Stimulated activated CD4-positive, alpha-beta T cell treated with anti-CD3 and anti-CD28 coated beads, Interleukin-1b, Interleukin-23, amount 100 ng/mL, for 1 hour (primary cell): ENCODE measurements at places on chromosomes 3 and 15.

GRCh38 chr15:35323141-35323540, 222.8 kb downstream of the DPH6 start:
- no peak for DNase-seq

DNA sequence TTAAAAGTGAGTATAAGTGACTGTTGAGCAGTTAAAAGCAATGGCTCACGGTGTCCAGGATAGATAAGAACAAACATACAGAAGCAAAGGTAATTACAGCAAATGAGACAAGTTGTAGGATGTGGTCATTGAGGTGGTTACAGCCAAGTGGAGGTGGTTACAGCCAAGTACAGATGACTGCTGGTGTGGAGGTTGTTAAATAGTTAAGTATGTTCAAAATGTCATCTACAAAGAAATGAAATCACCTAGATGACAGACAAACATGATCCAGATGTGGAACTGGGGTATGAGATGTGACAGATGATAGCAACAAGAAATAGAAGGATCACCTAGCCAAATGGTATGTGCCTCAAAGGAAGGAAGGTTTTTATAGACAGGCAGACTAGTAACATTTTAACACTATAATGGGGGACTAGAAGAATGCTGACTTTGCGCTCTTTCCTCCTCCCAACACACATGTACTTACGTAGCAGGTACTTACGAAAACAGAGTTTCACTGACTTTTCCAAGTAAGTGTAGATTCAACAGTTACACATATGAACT, 6.8 kb upstream of the ANKRD28 start:
- DNase-seq: no peak

DNA sequence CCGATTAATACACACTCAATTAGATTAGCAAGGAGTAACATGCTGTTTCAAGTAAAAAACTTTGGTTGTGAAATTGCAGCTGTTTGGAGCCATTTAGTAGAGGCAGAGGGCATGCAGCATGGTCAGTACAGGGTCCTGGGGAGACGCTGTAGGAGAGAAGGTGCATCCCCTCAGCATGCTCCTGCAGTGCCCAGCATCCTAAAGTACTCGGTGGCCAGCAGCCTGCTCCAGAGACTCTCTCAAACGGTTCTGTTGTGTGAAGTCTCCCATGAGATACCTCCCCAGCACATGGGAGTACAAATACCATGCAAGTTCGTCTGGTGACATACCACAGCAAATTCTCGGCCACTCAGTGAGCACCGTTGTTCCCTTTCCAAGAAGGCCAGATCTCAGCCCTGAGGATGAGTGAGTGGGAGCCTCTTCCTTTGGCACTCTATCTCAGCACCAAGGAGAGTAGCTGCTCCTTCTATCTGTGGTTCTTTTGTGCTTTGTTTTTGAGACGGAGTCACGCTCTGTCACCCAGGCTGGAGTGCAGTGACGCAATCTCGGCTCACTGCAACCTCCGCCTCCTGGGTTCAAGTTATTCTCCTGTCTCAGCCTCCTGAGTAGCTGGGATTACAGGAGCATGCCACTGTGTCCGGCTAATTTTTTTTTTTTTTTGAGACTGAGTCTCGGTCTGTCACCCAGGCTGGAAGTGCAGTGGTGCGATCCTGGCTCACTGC, 72.7 kb downstream of the TJP1 start:
- DNase-seq: no peak

DNA sequence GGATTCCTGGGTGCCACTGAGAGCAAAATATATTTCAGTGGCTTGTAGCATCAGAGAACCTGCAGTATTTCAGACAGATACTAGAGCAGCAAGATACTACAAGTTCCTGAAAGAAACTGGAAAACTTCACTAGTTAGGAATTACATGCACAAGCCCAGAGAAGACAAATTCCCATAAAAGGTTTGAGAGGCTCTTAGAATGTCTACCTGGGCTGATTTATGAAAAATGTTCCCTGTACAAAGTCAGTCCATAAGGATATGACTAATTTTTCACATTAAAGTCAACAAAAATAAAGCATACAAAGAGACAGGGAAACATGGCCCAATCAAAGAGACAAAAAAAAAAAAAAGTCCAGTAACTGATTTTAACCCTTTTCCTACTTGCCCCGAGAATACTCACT, 302.6 kb downstream of the POLQ start:
- no peak for DNase-seq

GRCh38 chr3:151499168-151499567, 38.3 kb upstream of the IGSF10 start:
- DNase-seq: no peak

- DNase-seq: no peak
Observed at GRCh38 chr3:29642393-29643033, 361.6 kb downstream of the RBMS3 start.

- DNase-seq: no peak
Observed at GRCh38 chr15:67945951-67946700, 106.3 kb upstream of the RNU6-1 start.

GRCh38 chr3:177978946-177979345, 557.3 kb upstream of the KCNMB2 start:
- no peak for DNase-seq

DNA sequence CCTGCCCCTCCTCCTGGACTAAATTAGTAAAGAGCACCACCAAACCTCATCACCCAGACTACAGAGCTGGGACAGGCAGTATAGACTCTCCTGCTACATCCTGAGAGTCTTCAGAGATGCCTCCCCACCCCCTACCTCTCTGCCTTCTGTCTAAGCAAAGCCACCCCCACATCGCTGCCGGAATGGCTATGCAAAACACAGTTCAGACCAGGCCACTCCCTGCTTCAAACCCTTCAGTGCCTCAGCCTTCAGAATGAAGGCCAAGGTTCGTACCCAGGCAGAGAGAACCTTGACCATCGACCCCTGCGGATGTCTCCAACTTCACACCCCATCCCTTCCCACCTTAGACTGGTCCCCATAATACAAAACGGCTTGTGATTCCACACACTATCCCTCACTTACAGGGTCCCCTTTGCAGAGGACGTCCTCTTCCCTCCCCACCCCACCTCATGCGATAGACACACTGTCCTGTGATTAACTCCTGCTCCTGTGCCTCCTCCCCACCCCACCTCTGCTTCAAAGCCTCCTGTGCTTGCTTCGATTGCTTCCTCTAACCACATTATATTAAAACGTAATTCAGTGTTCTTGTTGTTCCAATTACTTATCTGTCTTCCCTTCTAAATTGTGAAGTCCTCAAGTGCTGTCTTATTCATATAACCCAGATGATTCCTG, 175.3 kb downstream of the UACA start:
- no peak for DNase-seq

- no peak for DNase-seq
Observed at GRCh38 chr15:34304613-34305012, 33.0 kb downstream of the SLC12A6 start.

DNA sequence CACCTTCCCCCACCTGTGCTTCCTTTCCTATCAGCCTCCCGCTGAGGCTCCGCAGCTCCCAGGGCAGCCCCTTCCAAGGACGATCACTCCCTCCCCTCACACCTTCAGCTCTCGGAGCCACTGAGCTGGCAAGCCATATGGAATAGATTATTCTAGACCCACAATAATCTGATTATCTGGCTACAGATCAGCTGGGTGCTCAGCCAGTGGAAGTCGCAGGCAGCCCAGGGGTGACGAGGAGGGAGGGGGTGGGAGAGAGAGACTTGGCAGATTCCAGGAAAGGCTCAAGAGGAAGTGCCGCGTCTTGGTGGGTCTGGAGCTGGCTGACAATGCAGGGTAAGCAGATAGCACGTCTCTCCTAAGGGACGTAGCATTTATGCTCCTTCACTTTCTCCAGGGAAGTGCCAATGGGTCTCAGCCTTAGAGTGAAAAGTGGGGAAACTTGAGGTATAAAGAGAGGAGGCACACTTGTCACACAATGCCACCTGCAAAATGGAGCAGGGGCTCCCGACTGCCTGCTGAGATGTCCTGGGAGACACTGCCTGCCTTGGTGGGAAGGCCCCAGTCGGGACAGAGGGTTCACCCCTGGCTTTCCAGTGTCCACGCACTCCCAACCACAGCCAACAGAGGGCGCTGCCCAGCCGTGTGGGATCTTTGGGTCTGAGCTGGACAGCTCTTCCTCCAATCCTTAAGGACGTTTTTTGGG, 9.4 kb upstream of the MESP1 start:
- no peak for DNase-seq

GRCh38 chr3:95227092-95227491, 1164.2 kb downstream of the NSUN3 start:
- no peak for DNase-seq

GRCh38 chr3:111676211-111677006, 81.3 kb upstream of the ZBED2 start:
- no peak for DNase-seq

DNA sequence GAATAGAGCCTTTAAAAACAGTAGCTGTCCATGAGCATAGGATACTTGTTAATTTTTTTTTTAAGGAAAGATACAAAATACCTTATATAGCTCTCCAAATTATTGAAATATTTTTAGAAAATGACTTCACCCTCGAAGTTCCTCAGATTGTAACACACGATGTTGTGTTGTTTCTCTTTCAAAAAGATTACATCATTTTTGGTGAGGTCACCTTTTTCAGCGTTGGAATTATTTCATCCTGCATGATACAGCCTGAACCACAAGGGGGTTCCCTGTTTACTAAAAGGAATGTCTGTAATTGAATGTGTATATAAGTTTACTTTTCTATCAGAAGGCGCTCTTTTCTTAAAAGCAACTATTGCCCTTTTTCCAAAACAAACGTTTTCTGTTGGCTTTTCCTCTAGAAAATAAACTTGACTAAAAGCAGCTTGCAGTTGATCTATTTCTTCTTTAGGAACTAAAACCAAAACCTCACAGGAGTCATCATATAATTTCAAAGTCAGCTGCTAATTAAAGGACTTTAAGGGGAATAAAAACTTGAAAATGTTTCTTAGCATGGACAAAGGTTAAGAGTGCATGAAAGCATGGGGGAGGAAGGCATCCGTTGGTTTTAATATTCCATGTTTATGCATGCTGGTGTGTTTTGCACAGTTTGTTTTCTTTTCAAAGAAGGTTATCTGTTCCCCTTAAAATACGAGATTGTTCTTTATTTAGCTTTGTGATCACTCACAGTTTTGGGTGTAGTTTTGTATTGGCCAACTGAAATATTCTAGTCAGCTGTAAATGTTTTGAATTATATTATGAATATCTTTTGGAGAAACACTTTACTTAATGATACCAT, 29.4 kb downstream of the LYSMD4 start:
- DNase-seq: no peak

DNA sequence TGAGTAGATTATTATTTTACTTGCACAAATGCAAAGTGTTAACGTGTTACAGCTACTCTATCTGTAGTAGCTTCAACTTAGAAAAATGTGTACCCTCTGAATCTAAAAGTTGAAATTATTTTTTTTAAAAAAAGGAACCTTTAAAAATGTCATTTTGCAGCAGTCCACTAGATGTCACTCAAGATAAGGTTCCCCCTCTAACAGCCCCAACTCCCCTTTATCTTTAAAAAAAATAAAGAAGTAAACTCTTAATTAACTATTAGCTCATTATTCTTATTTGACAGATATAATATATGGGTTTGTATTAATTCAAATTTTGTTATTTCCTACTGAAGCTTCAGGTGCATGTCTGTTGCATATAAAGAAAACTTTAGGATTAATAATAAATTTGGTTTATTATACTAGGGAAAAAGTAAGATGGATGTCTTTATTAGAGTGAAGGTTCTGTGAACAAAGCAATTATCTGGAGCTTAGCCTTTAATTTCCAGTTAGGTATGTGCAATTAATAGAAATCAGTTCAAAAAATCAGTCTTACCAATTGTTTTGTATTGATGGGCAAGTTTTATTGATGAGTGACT, 288.5 kb downstream of the VGLL3 start:
- no peak for DNase-seq

DNA sequence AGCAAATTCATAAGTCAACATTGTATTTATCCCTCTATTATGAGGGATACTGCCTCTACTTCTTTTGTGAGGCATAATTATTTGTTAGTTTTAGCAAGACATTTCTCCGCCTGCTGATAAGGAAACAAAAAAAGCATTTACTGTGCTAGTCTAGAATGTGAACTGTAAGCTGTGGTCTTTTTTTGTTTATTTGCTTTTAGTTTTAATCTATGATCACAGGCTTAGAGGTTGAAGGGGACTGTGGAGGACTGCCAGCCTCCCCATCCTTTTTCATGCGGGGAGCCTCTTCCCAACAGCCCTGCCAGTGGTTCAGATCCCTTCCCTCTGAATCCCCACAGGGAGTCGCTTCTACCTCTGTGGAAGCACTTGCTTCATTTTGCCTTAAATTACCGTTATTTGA, 331.0 kb upstream of the ROPN1 start:
- DNase-seq: no peak

DNA sequence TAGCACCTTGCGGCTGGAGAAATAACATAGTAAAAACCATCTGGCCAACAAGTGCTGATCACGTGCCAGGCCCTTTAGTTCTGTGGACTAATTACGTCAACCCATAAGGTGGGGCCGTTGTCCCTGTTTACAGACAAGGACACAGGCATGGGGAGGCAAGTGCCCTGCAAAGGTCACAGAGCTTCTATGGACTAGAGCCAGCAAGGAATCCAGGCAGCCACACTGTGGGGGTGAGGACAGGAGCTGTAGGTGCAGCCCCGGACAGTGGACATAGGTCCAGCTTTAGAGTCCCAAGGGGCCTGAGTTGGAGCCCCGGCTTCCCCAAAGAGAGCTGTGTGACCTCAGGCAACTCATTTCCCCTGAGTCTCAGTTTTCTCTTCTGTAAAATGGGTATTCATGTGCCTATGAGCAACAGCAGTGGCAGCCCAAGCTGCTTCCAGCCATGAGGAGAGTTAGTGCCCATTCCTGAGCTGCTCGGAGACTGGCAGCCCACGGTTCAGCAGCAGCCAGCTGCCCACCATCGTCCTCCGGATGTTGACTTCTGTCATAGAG, 13.9 kb downstream of the CHST13 start:
- DNase-seq: no peak

- no peak for DNase-seq
Observed at GRCh38 chr15:27933562-27933961, 165.6 kb downstream of the OCA2 start.

DNA sequence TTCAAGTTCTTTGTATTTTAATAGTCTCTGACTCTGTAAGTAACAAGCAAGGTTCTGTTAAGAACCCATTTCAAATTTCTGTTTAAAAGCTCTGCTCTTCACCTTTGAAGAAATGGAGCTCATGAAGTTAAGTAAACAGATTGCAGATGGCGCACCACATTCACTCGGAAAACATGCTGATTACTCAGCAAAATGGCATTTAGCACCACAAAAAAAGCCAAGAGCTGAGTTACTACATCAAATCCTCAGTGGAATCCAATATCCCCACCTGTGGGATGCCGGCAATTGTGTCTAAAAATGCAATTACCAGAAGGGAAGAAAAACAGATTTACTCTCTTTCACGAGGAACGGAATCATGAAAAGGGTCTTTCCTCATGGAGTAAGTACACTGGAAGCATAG, 758.0 kb downstream of the NTRK3 start:
- no peak for DNase-seq

DNA sequence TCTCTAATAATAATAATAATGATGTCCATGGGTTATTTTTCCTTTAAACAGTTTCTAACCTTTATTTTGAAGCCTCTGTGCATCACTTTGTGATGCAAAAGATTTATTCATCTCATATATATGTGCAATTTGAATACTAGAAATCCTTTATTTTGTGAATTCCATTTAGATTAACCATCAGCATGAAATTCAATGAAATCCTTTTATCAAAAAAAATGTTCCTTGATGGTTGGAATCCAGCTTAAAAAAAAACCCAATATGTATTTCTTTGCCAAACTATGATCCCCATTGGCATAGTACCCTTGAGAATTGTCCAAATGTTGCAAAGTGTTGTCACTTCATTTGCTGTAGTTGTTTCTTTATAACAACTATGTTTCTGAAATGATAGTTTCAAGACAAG, 7.4 kb downstream of the TBC1D23 start:
- no peak for DNase-seq

- DNase-seq: no peak
Observed at GRCh38 chr3:45309876-45310275, 78.5 kb upstream of the LARS2 start.
